Stimulated activated CD8-positive, alpha-beta memory T cell treated with anti-CD3 and anti-CD28 coated beads, Interleukin-7, amount 100 ng/mL, for 24 hours (primary cell): ENCODE measurements at places on chromosomes 1 and 21.
A peak's percentile ranks its signal among the peaks of the same experiment; 100 is the strongest.

DNA sequence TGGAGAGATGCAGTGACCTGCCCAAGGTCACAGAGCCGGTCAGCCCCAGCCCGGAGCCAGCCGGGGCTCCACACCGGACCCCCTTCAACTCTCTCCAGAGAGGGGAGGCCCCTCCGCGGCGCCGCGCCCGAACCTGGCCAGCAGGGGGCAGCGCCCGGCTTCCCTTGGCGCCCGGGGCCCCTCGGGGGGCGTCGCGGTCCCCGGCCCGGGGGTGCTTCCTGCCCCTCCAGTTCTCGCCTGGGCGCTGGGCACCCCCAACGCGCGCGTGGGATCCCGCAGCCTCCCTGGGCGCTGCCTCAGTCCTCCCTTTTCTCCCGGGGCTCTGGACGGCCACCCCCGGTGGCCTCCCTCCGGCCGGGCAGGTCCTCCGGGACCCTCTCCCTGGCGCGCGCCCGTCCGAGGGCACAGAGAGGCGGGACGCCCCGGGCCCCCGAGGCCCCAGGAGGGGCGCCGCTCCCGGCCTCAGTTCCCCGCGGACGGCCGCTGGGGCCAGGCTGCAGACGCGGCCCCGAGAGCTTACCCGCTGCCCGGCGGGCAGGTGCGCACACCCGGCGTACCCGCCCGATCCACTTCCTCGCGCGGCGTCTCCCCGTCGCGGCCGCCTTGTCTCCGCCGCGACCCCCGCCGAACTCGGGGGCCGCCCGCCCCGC, 406 bp downstream of the HTR1D start:
- peak; percentile 9 for DNase-seq

DNA sequence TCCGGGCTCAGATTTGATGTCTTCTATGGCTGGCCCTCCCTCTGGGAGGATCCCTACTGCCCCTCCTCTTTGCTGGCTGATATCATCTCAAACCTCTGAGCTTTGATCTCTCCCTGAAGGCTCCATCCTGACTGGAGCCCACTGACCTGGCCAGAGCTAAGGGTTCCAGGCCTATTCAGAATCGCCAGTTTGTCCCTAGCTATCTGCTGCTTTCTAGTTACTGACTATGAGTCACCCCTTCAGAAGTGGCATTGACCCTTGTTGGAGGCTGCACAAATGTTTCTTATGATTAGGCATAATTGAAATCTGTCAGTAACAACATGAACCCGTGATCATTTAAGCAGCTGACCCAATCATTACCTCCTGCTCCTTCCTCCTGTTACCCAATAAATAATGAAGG, 87.1 kb downstream of the ABCA4 start:
- DNase-seq, result no peak

GRCh38 chr1:22832414-22832786, 121.8 kb downstream of the EPHB2 start:
- no peak for DNase-seq

- no peak for DNase-seq
Measured at GRCh38 chr21:18443701-18444100, 40.1 kb upstream of the TMPRSS15 start.

DNA sequence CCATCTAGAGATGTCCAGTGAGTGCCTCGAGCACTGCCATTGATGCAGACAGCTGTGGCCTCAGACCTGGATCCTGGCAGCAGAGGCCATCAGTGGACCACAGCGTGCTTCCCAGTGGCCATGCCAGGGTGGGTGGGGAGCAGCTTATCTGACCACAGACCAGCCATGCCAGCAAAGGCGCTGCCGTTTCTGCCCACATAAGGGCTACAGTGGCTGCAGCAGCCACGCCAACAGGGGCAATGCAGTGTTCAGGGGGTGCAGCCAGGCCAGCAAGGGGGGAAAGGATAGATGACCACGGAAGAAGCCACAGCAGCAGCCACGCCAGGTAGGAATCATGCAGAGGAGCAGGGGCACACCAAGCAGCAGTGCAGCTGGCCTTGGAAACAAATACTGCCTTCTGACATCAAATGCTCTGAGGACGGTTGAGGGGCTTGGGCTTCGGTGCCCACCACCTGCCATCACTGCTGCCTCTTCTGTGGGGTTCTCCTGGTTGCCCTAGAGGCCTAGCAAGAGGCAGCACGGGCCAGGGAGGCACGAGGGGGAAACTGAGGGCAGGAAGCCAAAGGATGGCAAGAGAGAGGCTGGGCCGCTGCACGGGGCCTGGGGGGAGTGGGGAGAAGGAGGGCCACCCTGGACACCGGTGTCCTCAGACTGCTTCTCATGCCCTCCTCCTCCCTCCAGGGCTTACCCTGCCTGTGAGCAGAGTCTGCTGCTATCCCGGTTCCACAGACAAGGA, 94.7 kb upstream of the RUNX3 start:
- DNase-seq, result no peak

GRCh38 chr1:2273401-2274090, 45.4 kb downstream of the SKI start:
- DNase-seq, result no peak

DNA sequence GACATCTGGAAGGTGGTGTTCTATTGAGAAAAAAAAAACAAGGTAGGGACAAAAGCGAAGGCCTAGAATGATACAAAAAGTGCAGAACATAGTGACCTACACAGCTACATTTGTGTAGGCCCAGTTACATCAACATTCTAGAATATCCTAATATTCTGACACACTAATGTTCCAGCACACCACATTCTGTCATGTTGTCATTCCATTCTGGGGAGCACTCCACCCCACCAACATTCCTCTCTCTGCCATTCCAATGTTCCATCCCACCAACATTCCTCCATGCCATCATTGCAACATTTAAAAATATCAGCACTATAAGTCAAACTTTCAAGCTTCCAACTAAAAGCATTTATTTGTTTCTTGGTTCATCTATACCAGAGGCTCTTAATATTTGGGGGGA, 28.5 kb downstream of the COA7 start:
- DNase-seq, result no peak

DNA sequence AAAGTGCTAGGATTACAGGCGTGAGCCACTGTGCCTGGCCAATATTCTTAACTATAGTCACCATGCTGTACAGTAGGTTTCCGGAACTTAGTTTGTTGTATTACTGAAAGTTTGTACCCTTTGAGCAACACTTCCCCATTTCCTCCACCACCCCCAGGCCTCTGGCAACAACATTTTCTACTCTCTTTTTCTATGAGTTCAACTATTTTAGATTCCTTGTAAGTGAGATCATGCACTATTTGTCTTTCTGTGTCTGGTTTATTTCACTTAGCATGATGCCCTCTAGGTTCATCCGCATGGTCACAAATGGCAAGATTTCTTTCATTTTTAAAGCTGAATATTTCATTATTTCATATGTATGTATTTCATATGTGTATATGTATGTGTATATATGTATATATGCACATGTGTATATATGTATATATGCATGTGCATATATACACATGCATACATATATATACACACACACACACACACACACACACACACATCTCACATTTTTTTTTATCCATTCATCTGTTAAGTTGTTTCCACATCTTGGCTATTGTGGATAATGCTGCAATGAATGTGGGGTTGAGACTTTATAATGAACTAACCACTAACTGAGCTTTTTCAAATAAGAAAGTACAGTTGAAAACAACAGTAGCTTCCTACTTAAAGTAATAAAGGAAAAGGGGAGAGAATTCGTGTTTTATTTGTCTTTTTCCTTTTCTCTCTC, 256.8 kb upstream of the C1orf105 start:
- DNase-seq, result no peak

DNA sequence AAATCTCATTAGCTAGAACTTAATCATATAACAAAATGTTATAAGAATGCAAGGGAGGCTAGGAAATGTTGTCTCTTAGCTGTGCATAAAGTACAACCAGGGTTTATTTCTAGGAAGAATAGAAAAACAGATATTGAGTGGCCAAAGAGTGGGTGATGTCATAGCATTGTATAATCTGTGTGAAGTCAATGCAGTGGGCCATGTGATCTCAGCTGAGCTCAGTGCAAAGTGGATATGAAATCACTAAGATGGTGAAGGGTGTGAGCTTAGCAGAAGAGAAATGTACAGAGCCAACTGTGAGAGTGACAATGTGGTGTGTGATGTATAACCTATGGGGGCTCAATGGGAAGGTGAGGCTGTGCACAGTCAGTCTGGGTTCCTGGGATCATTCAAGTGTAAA, 29.7 kb upstream of the DUSP23 start:
- no peak for DNase-seq

- no peak for DNase-seq
Measured at GRCh38 chr1:42973286-42973685, 14.6 kb upstream of the SLC2A1 start.

DNA sequence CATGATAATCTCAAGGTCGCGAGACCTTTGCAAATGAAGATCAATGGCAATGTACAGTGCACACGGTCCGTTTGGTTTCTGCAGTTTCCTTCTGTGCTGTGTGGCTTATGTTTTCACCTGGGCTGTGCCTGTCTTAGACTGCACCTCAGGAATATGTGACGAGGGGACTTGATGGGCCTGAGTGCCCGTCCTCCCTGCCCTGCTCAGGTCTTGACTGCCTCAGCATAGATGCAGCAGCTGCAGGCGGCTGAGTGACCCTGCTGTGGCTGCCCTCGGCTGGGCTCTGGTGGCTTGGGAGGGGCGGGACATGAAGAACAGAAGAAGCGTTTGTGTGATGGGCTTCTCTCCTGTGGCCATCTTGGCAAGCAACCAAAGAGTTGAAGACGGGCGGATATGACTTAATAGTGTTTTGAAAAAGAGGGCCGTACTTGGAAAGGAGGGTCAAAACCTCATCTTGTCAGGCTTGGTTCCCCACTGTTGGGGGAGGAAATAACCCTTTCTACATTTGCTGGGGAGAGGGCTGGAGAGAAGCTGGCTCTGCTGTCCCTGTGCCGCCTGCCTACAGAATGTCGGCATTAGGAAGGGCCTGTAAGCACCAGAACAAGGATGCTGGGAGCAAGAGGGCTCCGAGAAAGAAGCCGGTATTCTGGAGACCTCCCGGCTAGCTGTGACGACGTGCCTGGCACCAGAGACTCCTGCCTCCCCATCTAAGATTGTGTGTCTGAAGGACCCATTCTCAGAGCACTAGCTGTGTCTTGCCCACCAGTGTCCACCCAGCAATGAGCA, 7.1 kb downstream of the MYBPHL start:
- no peak for DNase-seq

DNA sequence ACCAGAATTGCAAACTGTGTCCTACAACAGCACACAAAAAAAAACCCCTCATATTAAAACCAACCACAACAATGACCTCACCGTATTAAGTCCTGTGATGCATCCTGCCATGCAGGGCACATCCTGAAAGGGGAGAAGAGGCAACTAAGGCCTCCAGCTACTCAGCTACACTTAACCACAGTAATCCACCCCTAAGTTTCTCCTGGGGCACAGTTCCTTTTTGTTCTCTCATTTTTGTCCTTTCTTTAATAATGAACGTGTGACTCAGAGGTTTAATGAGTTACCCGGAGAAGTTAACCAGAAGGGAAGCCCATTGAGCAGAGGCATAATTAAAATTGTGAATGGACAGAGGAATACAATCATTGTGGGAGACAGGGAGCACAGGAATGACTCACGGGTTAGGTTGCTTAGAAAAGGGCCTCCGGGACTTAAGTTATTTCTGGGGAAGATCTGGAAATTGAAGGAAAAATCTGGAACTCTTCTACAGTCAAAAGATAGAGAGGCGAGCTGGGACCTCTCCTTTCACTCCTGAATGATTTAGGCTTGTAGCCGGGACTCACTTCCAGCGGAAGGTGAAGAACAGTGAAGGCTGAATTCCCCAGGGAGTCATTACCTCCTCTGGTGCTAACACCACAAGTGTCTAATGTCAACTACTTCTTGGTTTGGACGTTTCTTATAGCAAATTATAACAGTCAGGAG, 36.9 kb upstream of the HIVEP3 start:
- DNase-seq, result no peak

DNA sequence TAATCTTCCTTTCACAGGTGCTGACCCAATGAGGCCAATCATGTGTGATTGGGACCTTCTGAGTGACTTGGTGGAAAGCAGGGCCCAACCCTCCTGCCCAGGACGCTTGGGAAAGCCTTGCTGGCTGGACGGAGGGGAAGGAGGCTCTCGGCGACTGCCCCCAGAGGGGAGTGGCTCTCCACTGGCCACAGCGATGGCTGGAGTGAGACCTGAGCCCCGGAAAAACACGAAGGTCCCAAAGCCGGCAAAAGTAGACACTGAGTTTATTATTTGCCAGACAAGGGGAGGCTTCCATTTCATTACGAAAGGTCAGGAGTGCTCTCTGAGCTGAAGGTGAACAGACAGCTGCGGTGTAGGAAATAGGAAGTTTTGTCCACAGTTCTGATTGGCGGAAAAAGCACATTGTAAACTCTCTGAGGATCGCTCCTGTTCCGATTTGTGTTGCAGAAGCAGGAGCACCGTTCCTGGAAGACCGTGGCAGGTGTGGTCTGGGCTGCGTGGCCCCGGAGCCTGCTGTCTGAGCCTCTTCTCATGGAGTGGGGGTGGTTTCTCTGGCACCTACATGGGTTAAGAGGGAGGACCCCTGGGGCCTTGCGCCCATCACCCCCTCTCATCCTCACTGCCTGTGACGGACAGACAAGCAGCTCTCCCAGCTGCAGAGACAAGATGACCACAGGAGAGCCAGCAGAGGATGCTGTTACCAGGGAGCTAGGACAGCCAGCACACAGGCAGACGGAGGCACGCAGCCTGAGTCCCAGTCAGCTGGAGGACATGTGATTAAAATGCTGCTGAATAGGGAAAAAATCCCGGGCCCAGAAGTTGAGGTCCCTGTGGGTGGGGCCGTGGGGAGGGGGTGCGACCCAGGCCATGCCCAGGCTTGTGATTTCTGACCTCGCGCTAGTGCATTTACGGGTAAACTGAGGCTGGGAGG, 41.5 kb downstream of the KRTAP10-1 start:
- no peak for DNase-seq

DNA sequence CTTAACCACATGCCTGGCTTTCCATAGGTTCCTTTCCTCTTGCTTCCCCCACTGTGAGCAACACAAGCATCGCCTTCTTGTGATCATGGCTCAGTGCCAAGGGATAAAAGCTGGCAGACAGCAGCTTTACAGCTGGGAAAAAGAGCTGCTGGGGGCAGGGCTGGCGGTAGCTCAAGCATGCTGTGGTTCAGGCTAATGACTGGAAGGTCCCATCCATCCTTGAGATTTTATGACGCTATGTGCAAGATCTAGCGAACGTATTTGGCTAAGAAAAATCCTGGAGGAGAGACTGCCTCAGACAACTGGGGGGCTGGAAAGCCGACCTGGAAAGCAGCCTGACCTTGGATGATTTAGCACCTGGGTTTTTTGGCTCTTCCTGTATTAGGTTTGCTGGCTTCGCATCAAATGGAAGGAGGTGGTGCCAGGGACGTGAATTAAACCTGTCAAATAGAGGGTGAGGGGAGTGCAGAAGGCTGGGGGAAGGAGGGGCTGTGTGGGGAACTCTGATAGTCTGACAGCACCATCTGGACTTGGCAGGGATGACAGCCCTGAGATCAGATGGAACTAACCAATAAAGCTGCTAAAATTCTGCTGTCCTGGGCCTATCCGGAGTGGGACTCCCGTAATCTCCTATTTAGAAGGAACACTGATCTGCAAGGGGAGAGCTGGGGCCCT, 34.8 kb downstream of the ZMYND12 start:
- no peak for DNase-seq

DNA sequence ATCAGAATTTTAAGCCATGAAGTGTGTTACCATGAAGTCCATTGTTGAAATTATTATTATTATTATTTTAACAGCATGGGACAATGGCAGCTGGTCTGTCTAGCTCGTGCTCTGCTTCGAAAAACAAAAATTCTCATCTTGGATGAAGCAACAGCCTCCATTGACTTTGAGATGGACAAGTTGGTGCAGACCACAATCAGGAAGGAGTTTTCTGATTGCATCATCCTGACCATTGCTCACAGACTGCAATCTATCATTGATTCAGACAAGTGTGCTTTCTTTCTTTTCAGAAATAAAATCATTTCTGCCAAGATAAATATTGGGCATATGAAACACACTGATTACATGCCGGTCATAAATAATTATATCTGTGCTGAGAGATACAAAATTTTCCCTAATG, 21.0 kb downstream of the HSPA13 start:
- no peak for DNase-seq
